Kidney tubule cell (primary cell): ENCODE measurements at places on chromosomes 6 and 20.
A peak's percentile ranks its signal among the peaks of the same experiment; 100 is the strongest.

DNA sequence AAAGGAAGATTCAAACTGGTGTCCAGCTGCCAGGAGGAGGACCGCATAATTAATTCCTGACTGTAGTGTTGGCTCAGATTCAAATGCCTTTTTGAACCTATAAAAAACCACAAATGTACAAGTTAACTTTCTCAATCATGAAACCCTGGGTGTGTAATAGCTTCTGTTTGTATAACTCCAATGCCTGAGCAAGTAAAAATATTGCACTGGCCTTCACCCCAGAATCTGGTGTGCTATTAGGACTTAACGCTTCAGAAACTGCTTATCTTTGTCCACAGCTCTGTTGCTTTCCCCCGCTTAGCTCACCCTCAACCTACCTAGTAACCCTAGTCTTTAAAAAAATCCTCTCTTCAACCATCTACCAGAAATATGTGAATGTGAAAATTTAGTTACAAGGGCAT, 119.1 kb upstream of the MAP7 start:
- DNase-seq: peak; percentile 86

DNA sequence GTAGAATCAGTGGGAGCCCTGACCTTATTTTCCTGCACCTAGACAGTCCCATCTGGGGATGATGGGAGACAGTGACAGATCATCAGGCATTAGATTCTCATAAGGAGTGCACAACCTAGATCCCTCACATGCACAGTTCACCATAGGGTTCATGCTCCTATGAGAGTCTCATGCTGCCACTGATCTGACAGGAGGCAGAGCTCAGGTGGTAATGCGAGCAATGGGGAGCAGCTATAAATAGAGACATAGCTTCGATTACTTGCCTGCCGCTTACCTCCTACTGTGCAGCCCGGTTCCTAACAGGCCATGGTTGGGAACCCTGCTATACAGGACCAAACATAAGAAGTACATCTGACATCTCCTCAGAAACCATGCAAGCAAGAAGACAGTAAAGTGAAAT, 31.5 kb upstream of the ASF1A start:
- no peak for DNase-seq

- DNase-seq: no peak
These were observed 137.0 kb upstream of the TNFAIP3 start for GRCh38 chr6:137729866-137730629.

DNA sequence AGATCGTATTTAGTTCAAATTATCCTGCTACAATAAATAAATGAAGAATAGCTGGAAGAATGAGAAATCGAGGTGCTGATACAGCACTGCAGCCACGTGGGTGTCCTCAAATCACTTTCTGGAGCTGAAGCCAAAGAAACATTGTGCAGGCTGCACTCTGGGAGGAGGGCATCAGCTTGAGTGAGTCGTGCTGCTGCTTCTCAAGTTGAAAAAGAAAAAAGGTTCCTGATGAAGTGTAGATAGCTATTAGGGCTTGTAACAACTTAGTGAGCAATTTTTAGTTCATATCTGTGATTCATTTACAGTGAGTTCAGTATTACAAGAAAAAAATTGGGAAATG, 40.5 kb downstream of the DSE start:
- peak; percentile 42 for DNase-seq

- no peak for DNase-seq
These were observed 21.3 kb downstream of the ECI2 start for GRCh38 chr6:4114123-4114522.

DNA sequence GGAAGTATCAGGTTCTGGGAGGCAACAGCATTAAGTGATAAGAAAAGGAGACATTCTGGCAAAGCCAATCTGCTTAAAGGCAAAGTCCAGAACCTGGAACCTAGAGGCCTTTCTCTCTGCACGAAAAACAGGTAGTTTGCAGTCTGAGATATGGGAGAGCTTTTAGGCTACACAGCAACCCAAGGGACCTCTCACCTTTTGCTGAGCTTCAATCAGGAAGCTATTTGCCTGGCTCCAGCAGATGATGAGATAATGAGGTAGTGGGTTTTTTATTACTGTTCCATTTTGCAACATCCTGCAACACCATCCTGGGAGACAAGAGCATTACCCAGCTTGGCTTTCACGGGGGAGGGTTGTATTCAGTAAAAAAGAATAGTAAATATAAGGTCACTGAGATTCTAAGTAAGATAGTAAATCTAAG, 143.1 kb downstream of the ADGRG6 start:
- DNase-seq: no peak

GRCh38 chr6:136334465-136334846, 44.8 kb upstream of the BCLAF1 start:
- DNase-seq: no peak

DNA sequence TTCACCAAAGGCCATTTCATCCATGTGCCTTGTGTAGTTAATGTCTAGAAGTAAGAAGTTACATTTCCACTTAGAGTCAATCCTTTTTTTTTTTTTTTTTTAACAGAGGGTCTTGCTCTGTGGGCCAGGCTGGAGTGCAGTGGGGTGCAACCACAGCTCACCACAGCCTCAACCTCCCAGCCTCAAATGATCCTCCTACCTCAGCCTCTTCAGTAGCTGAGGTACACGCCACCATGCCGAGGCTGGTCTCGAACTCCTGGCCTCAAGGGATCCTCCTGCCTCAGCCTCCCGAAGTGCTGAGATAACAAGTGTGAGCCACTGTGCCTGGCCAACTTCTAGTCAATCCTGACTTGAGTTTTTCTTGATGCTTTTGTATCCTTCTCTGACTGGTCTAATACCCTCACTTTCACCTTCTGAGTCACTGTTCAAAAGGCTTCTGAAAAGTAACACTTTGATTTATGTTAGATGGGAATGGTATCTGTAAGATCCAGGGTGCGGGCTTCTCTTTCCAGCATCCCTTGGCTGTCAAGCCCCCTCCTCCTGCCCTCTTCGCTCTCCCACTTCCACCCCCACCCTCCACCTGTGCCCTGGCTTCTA, 22.1 kb downstream of the TRAM2 start:
- no peak for DNase-seq

DNA sequence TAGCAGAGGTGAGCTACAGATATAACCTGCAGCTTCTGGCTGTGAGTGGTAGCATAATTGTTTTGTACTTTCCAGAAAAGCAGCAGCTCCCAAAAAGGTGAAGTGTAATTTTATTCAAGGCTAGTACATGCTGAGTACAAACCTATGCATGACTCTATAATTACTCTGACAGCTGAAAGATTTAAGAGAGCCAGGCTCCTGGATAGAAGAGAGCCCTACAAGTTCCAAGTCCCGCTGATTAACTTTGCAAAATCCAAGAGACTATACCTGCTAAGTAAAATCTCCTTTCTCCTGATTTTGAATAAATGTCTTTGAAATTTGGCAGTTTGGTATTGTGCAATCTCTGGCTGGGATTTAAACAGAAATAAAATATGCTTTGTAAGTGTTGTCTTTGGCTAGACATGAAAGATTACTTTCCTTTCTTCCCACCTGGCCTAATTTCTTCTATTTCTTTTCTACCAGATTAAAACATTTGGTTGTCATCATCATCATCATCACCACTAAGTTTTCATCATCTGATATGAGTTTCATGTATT, 79.5 kb downstream of the CTNNBL1 start:
- DNase-seq: no peak

- peak; percentile 26 for DNase-seq
These were observed 25.1 kb upstream of the ENPP1 start for GRCh38 chr6:131782764-131783163.

GRCh38 chr6:14401246-14401645, 283.7 kb downstream of the CD83 start:
- DNase-seq: peak; percentile 68

- no peak for DNase-seq
These were observed 1.9 kb upstream of the EDN1 start for GRCh38 chr6:12288211-12288618.

- no peak for DNase-seq
These were observed 44.2 kb downstream of the HLA-DPB1 start for GRCh38 chr6:33120001-33120400.

DNA sequence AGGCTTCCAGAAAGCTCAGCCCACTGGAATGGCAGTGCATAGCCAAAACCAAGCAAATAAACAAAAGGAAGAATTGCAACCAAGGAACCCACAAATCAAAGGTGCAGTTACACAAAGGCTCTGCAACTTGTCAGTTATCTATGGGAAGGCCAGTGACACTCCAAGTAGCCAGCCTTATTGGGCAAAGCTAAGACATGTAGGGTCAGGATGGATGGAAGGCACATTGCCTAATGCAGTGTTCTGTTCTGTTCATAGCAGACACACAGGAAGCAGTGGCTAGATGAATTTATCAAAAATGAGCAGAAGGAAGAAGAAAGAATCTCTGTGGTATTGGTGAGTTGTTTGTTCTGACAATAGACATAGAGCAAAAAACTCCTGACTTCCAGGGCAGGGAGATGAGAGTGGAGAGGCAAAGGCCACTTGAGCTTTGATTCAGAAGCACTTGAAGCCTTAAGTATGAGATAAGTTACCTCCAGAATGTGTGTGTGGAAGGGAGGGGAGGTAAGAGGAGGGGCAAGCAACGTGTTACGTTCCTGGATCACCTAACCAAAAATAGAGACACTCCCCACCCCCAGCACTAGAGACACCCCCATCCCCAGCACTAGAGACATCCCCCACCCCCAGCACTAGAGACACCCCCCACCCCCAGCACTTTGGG, 57.9 kb upstream of the AKAP12 start:
- DNase-seq: no peak

DNA sequence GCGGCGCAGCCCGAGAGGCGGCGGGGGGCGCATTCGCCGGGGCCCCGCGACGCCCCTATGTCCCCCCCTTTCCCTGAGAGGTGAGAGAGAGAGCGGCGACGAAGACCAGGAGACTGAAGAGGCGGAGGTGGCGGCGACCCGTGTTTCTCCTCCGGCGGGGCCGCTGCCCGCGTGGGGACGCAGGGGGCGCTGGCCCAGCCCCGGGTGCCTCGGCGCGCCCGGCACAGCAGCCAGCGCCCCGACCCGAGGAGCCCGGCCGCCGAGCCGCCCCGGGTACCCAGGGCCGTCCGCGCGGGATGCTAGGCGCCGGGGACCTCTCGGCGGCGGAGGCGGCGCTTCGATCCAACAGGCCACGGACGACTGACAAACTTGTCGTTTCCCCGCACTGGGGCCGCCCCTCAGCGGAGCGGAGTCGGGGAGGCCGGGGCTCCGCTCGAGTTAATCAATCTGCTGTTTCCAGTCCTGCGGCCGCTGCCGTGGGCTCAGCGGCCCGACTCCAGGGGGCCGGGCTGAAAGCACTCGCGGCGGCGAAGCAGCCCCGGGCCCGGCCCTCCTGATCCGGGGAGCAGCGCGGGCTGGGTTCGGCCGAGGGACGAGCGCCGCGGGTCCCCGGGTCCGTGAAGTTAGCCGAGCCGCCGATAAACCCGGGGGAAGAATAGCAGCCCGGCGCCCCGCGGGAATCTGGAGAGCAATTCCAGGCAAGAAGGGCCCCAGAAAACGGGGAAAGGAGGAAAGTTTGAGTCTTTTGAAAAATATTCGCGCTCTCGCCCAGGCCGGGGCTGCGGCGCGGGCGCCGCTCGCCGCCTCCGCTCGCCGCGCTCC, 631 bp downstream of the MDGA1 start:
- no peak for DNase-seq

- DNase-seq: peak; percentile 35
These were observed 308.6 kb downstream of the CDC5L start for GRCh38 chr6:44696099-44696498.

DNA sequence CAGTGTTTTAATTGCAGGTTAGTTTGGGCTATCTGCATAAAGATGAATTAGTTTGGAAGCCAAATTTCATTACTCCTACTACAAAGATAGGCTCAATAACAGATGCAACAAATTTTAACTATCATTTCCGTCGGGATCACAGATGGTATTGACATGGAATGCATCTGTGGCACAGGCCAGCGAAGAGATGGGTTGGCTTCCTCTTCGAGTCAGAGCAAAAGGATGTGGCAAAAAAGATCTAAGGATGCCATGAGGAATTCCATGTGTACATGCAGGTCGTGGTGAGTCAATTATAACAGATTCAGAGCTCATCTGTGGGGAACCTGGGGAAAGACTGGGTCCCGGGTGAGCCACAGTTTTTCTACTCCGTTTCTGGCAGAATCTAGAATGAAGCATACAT, 83.0 kb upstream of the CITED2 start:
- peak; percentile 14 for DNase-seq

DNA sequence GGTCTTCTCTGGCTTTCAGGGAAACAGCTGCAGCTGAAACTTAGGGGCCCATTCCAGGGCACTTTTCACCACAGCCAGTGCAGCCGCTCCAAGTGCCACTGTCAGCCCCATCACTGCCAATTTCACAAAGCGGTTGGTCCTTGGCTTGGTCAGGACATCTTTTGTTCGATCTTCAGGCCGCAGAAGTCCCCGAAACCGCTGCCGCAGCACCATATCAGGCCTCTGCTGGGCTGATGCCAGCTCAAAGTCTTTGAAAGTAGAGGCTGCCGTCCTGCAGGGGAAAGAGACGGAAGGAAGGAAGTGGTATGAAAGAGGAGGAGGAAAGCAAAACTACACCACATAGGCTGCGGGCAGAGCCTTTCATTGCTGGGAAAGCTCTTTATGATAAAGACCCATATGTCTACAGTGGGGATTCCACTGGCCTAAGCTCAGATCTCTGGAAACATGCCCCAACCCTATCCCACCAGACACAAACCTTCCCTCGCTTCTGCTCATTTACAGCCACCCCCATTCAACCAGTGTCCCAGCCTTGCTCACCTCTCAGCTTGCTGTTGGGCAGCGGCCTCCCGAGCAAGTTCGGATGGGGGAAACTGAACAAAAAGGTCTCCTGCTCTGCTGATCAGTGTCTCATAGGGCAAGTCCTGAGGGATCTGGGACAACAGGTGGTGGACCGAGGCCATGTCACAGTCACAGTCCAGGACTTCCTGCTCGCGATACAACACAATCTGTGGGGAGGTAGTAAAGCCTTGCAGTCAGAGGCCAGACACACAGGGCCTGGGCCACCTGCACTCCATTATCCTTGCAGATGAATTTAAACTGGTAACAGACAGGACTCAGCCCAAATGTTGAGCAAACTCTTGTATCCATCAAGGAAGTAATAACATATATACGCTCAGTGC, 23.5 kb downstream of the TBC1D20 start:
- DNase-seq: no peak

DNA sequence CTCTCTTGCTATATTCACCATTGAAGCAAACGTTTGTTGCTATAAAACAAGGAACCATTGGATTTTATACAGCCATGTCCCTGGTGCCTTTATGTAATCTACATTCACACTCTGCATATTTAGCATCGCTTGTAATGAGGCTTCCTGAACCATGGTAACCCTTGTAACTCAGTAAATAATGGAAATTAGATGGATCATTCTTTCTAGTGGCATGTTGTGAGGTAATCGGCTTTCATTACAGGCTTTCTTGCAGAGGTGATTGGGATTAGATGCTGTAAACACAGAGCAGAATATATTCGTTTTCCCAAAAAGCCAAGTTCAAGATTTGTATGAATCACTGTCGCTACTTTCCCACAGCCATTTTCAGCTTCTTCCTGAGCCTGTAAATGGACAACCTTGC, 36.1 kb downstream of the SMPDL3A start:
- no peak for DNase-seq

GRCh38 chr6:159493231-159493897, 199.7 kb downstream of the SOD2 start:
- no peak for DNase-seq

- peak; percentile 12 for DNase-seq
These were observed 74.1 kb downstream of the PRDM1 start for GRCh38 chr6:106160189-106160588.
